RWPE1 (cell line): ENCODE measurements at places on chromosomes 7 and 10.

- DNase-seq: no peak
Measured at GRCh38 chr7:74173074-74173473, 1.1 kb upstream of the EIF4H start.

- DNase-seq: no peak
Measured at GRCh38 chr10:78045237-78045636, 11.6 kb downstream of the RPS24 start.

DNA sequence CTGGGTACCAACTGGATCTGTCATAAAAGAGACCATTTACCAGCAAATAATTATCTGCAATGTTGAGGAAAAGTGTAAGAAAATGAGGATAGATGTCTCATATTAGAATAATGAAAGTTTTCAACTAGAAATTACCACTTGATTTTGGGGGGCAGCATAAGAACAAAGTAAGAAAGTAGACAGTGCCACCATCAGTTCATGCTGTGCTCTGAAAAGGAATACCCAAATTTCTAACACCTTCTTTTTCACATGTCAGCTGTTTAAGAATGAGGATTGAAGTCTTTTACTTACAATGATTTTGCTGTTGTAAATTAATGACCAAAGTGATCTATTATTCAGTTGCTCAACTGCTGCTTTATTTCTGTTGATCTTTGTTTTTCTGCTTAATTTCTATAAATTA is 578.3 kb downstream of the ETV1 start:
- no peak for DNase-seq

- no peak for DNase-seq
Measured at GRCh38 chr7:4205828-4206227, 476.3 kb upstream of the FOXK1 start.

GRCh38 chr7:30743371-30744074 is 8.4 kb upstream of the INMT start:
- DNase-seq: peak; percentile 34

- peak; percentile 63 for DNase-seq
Measured at GRCh38 chr10:124478515-124478914, 16.9 kb downstream of the LHPP start.

- DNase-seq: no peak
Measured at GRCh38 chr7:17725821-17726220, 214.5 kb downstream of the SNX13 start.

DNA sequence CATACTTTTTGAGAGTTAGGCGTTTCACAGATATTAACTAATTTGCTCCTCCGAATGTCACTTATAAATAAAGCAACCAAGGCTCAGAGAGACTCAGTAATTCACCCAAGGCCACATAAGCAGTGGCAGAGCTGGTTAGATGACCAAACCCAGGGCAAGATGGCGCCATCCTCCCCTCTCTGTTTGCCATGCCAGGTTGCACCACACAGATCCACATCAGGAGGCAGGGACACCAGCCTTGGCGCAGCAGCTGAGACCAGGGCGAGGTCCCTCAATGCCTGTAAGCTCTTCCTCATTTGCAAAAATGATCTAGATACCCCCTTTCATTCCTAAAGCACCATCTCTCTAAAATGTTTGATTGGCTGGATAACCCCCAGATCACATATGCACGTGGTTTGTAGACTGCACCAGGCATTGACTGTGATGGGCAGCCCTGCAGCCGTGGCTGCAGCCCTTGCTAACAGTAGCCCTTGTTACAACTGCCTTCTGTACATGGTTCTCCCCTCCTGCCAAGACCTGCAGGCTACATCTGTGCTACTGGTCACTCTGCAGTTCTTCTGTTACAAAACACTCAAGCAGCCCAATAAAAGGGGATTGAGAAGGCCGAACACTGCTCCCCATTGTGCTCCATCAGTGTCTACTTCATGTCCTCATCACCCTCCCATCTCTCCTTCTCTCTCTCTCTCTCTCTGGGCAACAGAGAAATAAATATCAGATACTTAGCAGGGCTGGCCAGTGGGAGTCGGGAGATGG is 298.6 kb downstream of the PRPF18 start:
- no peak for DNase-seq

GRCh38 chr7:112082306-112082705 is 123.9 kb downstream of the DOCK4 start:
- DNase-seq: no peak
